ENCODE measurements at places on chromosomes 2 and 18.

GRCh38 chr2:60602388-60602787, 48.9 kb upstream of the BCL11A start:
- no peak for DNase-seq

- no peak for DNase-seq
Measured at GRCh38 chr2:102796337-102796736, 34.5 kb downstream of the TMEM182 start.

GRCh38 chr2:195252018-195252417, 405.0 kb upstream of the SLC39A10 start:
- DNase-seq, result no peak

DNA sequence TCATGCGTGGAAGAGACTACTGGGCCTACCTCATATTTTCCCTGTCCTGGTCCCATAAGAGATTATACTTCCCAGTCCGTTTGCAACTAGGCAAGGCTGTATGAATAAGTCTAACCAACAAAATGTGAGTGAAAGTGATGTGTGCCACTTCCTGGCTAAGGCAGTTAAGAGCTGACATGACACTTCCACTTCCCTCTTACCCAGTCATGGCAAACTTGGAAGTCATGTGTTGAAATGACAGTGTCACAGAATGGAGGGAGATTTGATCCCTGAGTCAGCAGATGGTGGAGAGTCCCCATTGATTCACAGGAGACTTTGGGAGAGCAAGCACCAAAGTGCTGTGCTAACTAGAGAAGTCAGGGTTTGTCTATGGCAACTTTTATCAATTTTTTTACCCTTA, 36.4 kb downstream of the TACR1 start:
- no peak for DNase-seq

DNA sequence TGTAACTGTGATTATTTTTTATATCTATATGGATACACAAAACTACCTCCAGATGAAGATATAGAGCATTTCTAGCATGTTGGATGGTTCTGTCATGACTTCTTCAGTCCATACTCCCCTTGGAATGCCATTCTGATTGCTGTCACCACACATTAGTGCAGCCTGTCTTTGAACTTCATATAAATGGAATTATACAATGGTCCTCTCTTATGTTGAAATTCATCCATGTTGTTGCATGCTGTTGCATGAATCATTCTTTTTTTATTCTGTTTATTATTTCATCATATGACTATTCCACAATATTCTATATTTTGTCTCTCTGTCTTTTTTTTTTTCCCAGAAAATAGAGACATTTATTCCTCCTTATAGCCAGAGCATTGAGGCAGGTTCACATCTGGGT, 74.1 kb downstream of the OSBPL6 start:
- no peak for DNase-seq

DNA sequence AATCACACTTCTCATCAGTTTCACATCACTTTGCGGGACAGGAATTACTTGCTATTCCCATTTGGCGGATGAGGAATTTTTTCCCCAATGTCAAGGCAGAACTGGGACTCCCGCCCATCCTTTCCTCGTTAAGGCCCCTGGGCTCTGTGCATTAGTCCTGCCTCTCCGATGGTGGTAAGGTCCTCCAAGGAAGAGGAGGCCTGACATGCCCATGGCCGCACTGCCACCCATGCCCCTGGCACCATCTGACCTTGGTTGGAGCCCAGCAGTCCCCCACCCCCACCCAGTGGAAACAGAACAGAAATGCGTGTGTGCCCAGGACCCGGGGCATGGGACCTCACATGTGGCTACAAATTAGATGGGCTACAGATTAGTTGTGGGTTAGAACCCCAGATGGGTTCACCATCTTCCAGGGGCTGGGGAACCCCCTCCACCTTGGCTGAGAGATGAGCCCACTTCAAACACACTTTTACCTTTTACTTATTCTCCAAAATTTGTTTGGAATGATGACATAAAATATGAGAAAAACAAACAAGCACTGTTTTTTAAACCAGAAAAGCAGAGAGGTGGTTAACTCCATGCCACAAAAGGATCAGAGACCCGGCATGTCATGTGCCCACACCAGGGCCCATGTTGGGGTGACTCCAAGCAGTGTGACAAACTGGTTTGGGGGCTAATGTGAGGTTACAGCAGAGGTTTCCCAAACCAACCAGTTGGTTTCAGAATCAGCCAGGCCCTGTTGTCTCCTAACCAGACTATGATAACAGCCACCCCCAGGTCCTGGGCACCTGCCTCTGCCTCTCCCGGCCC, 11.0 kb upstream of the DUSP2 start:
- DNase-seq, result peak; percentile 51
